ENCODE measurements at places on chromosomes 16 and 17.

- no peak for DNase-seq
Measured at GRCh38 chr16:15532825-15533224, 98.4 kb downstream of the BMERB1 start.

DNA sequence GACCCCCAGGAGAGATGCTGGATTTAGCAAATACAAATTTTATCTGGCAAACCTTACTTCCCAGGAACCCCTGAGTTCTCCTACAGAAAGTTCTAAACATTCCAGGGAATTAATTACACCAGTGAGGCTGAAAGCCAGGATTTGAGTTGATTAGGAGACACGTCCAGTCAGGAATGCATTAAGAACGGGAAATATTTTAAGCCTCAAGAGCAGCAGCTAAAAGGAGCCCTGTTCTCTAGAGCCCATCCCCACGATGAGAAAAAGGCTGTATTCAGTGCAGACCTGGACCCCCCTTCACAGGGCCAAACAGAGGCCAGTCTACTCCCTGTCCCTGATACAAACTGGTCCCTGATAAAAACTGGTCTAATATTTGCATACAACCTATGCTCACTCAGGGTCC, 55.0 kb downstream of the VAT1L start:
- no peak for DNase-seq

GRCh38 chr17:51706093-51706492, 445.7 kb downstream of the UTP18 start:
- no peak for DNase-seq

DNA sequence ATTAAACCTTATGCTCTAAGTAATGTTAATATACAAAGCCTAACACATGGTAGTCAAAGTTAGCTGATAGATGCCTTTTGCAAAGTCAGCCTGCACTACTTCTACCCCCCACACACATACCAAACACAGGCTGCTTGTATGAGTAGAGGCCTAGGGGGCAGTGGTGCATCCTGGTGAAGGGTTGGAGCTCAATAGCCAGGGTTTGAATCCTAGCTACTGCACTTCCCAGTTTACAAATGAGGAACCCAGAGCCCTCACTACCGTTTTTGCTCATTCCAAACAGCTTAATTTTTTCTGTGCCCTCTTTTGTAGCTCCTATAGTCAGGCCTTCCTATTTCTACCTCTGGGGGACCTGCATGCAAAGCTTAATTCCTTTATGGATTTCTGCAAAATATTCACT, 18.9 kb upstream of the HYDIN start:
- DNase-seq, result peak; percentile 7

- no peak for DNase-seq
Measured at GRCh38 chr16:56939801-56940200, 7.9 kb downstream of the HERPUD1 start.

- no peak for DNase-seq
Measured at GRCh38 chr16:57482845-57483545, 3.3 kb downstream of the DOK4 start.

DNA sequence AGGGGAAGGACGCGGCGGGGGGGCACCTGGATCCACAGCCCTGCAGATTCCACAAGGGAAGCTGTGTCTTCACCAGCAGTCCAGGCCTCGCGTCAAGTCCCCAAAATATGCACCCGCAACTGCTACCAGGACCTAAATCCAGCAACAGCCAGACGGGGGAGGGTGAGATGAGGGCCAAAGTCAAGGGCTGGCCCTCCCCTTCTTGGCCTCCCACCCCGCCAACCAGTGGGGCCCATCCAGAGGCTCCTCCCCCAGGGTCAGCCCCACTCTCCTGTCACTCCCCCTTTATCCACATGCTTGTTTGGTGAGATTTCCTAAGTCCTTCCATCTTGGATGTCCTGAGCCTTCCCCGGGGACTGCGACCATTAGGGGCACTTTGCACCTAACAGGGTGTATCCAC, 138.7 kb downstream of the ENGASE start:
- no peak for DNase-seq

DNA sequence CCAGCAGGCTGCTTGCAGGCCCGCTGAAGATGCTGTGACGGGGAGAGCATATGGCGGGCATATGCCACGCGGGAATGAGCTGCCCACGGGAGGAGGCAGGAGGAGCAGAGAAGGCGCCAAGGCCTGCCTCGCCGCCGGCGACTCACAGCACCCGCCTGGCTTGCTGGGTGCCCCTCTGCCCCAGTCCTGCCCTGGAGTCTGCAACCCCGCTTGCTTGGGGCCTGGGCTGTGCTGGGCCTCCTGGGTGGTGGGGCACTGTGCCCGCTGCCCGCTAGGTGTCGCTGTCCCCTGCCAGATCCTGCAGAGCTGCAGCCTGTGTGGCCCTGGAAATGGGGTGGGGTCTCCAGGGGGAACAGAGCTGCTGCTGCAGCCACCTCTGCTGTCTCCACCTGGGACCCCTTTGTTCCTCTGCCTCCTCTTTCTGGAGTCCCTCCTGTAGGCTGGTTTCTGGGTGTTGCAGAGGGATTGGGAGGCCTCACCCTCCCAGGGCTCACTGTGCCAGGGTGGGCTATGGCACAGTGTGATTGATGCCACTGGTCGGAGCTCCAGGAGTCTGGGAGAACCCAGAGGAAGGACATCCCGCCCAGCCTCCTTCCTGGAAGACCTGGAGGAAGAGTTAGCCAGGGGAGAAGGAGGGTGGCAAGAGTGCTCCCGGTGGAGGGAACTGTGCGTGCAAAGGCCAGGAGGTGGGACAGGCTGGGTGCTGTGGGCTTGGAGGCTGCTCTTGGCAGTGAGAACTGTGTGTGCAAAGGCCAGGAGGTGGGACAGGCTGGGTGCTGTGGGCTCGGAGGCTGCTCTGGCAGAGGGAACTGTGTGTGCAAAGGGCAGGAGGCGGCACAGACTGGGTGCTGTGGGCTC, 141.0 kb upstream of the CIBAR2 start:
- DNase-seq, result peak; percentile 71

- DNase-seq, result no peak
Measured at GRCh38 chr17:80164185-80164584, 5.6 kb upstream of the CARD14 start.

- DNase-seq, result no peak
Measured at GRCh38 chr17:72592967-72593325, 472.1 kb downstream of the SOX9 start.

GRCh38 chr17:76193591-76193990, 46.7 kb downstream of the RNF157 start:
- DNase-seq, result peak; percentile 27

GRCh38 chr17:17677299-17678040, 3.8 kb upstream of the RAI1 start:
- DNase-seq, result no peak

DNA sequence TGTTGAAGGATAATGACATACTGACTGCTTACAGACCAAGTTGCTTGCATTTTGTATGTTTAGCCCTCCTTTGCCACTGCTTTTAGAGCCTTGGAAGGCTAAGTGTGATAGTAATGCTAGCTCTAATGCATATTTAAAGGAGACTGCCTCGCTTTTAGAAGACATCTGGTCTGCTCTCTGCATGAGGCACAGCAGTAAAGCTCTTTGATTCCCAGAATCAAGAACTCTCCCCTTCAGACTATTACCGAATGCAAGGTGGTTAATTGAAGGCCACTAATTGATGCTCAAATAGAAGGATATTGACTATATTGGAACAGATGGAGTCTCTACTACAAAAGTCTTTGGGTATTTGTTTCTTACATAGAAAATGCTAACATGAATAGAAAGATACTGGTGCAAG, 19.1 kb downstream of the CAPNS2 start:
- DNase-seq, result no peak

DNA sequence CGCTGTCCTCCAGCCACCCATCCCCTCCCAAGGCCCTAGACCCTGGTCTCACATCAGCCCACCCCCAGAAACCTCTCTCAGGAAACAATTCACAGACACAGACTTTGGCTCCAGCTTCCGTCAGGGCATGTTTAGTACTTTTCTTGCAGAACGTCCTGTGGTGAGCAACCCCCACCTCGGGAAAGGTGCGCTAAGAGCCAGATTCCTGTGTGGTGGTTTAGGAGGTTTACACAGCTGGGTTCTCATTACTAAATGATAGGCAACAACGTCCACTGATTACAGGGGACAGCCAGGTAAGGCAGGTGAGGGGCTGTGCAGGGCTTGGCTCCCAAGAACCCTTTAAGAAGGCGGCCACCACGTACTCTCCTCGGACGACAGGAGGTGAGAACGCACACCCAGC, 29.3 kb downstream of the KIFC3 start:
- DNase-seq, result no peak

- peak; percentile 72 for DNase-seq
Measured at GRCh38 chr17:81991684-81992305, 14.4 kb downstream of the ASPSCR1 start.

DNA sequence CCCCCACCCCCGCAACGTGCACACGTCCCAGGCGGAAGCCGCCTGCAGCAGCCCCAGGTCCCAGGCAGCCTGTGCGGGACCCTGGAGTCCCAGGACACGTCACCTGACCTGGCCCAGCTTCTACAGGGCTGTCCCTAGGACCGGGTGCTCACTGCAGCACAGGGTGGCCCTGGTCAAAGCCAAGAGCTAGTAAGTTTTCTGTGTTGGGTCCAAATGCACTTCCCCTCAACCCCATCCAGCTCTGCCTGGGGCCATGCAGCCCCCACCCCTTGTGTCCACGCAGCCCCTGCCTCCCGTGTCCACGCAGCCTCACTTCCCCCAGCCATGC, 22.1 kb upstream of the PVALEF start:
- DNase-seq, result no peak

DNA sequence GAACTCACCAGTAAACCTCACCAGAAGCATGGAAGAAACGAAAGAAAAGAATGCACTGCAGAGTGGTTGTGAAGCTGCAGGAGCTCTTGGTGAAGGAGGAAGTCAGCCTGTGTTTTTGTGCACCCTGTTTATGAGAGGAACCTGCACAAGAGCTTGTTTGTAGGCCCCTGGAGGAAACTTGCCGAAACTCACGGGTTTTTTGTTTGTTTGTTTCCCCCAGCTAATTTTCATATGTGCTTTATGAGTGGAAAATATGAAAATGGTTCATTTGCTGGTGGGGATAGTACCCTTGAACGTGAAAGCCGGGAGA, 222.7 kb downstream of the C16orf95 start:
- DNase-seq, result no peak

GRCh38 chr16:59205403-59205802, 471.3 kb upstream of the GOT2 start:
- no peak for DNase-seq

DNA sequence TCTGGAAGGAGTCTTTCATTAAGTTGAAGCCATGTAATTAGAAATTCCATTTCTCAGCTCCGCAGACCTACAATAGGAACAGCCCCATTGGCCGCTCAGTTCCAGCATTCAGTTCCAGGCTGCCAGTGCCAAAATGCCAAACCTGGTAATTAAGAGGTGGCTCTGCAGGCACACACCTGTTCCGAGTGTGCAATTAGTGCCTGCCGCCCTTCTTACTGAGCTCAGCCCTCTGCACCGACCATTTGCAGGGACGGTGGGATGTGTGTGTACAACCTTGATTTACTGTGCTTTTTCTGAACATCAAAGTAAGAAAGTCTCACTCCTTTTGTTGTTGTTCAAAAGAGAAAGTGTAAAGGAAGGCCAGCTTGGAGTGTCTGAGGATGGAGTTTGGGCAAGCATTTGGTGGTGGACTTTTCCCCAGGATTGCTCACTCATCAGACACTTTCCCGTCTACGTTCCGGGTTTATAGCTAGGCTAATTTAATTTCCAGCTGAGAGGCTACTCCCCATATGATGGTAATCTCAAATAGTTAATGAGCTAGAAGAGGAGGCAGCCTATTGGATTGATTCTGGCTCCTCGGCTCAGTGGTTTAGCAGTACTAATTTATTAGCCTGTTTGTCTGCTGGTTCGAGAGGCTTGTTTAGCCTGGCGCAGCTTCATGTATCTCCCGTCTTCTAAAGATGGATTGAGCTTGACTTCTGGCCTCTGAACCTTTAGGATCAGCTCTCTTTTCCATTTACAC, 20.0 kb downstream of the HS3ST3B1 start:
- no peak for DNase-seq

GRCh38 chr17:27403480-27404005, 52.7 kb upstream of the KSR1 start:
- DNase-seq, result no peak

- DNase-seq, result no peak
Measured at GRCh38 chr17:49552070-49552751, 23.5 kb upstream of the NXPH3 start.

GRCh38 chr17:75959839-75960511, 19.0 kb downstream of the ACOX1 start:
- DNase-seq, result no peak

- no peak for DNase-seq
Measured at GRCh38 chr17:8649157-8650118, 18.9 kb upstream of the MYH10 start.

GRCh38 chr17:78694805-78695531, 87.1 kb downstream of the CYTH1 start:
- DNase-seq, result no peak

- no peak for DNase-seq
Measured at GRCh38 chr16:53789137-53789536, 85.2 kb downstream of the FTO start.

GRCh38 chr17:19502517-19502916, 31.1 kb upstream of the SLC47A1 start:
- no peak for DNase-seq

GRCh38 chr17:8005967-8006730, 3.7 kb downstream of the GUCY2D start:
- DNase-seq, result peak; percentile 32

DNA sequence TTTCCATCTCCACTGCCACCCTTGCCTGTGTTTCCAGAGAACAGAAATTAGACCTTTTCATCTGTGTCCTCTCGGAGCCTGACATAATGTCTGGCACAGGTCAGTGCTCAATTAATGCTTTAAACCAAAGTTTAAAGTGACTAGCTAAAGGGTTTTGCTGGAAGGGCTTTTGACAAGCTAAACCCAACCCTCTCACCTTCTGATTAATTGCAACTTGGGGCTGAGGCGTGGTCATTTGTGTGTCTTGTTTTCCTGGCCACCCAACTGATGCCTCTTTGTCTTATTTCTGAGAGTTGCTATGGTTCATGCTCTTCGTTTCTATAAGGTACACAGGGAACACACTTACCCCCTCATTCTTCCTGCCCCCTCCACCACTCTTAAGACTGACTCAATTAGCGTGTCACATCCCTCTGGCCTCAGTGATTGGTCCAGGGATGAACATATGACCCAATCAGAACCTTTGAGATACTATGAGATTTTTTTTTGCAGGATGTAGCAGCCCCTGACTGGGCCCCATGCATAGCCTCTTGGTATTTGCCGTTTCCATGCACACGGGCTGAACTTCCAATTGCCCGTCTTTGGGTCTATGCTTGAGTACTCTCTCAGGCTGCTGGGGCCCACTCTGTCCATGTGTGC, 15.8 kb upstream of the BRD7 start:
- no peak for DNase-seq

GRCh38 chr16:57732714-57733113, 2.9 kb upstream of the KATNB1 start:
- no peak for DNase-seq

- no peak for DNase-seq
Measured at GRCh38 chr17:45995627-45996270, 3.3 kb upstream of the STH start.

- DNase-seq, result no peak
Measured at GRCh38 chr16:77220427-77220826, 21.2 kb downstream of the SYCE1L start.

- DNase-seq, result no peak
Measured at GRCh38 chr17:9287306-9287705, 266.0 kb downstream of the NTN1 start.

- no peak for DNase-seq
Measured at GRCh38 chr17:77793146-77793970, 165.1 kb upstream of the TNRC6C start.
